ENCODE measurements at places on chromosomes 3 and 15.

GRCh38 chr3:108806316-108806715 lies 16.3 kb upstream of the TRAT1 start:
- no peak for DNase-seq

DNA sequence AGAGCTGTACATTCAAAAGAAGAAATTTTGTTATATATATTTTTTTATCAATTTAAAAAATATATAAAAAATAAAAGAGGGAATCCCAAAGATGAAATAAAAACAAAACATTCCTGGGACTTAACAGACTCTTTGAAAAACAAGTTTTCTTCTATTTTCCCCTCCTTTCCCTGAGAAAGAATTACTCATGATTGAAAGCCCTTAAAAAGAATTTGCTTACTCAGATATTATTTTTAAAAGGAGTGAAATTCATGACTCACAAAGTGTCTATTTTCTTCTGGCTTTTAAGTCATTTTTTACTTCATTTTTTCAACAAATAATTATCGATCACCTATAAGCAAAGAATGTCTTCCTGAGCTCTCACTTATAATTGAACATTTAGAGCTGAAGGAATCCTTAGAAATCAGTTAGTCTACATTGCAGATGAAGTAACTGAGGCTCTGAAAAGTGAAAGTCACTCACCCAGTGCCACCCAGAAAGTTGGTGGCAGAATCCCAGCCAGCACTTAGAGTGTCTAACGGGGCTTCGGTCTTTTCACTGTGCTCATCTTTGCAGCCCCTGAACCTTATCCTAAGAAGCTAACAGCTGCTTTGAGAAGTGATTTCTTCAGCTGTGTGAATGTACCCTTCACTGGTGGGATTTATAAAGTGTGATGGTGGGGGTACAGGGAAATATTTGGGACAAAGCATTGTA lies 42.5 kb upstream of the NUDT16 start:
- no peak for DNase-seq

- no peak for DNase-seq
These were observed 3.3 kb downstream of the RHOV start for GRCh38 chr15:40870716-40871115.

GRCh38 chr15:37124331-37124730 lies 24.0 kb upstream of the MEIS2 start:
- no peak for DNase-seq

GRCh38 chr3:61562721-61563312 lies 1.4 kb downstream of the PTPRG start:
- DNase-seq: peak; percentile 17

GRCh38 chr15:81339321-81339720 lies 15.4 kb upstream of the STARD5 start:
- DNase-seq: no peak

- no peak for DNase-seq
These were observed 93.4 kb downstream of the FNDC3B start for GRCh38 chr3:172132721-172133311.

DNA sequence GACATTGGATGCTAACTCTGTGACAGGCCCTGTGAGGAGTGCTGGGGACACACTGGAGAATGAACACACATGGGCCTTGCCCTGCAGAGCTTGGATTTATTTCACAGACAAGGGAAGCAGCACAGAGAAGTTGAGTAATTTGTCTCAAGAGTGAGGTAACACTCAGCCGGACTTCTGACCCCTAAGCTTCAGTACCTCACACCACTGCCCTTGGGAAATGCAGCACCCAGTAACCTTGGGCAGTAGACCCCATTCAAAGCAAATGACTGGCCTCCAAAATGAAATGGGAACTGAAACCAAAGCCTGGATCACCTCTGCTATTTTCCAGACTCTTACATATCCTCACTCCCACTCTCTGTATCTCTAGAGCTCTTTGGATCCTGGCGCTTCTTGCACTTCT lies 37.3 kb downstream of the RFT1 start:
- DNase-seq: no peak

DNA sequence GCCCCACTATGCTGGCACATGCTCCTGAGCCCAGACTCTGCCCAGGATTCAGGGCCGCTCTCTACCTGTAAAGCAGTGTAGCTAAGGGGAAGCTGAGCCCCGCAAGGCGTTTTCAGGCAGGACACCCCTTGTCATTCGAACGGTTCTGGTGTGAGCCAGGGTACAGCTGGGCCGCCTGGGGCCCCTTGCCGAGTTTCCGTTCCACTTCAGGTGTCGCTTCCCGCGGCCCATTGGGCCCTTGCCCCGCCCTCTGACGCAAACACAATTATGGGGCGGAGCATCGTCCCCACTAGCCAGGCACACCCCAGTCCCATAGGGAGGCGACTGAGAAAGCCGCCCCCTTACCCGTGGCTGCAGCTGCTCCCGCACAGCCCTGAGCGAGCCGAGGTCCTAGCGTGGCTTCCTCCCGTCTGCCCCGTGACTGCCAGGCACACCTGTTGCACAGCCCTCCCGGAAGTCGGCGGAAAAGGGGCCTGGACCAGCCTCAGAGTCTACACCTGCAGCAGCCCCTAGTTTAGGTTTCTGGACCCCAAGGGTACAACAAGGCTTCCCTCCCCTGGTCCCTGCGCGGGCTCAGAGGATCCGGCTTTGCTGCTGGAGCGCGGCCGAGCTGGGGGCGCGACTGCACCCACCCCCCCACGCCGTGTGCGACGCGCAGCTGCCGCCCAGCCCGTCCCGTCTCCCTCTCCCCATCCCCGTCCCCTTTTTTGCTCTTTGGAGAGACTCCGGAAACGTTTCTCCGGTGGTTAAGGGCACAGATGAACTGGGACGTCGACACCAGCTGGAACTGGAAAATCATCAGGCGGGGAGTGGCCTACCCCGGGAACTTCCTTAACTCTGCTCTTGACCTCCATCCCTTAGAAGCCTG lies at the start of gene PLSCR2:
TSS of gene PLSCR2 (minus strand) at position 412 of the 868 bp plus-strand sequence. CDS start 9,657 bp downstream, outside the sequence.
- no peak for DNase-seq

GRCh38 chr15:70266412-70267121 lies 168.8 kb upstream of the TLE3 start:
- DNase-seq: no peak

GRCh38 chr3:100420885-100421284 lies 19.5 kb downstream of the LNP1 start:
- no peak for DNase-seq

- DNase-seq: no peak
These were observed 255.8 kb downstream of the MEIS2 start for GRCh38 chr15:36844534-36844998.

DNA sequence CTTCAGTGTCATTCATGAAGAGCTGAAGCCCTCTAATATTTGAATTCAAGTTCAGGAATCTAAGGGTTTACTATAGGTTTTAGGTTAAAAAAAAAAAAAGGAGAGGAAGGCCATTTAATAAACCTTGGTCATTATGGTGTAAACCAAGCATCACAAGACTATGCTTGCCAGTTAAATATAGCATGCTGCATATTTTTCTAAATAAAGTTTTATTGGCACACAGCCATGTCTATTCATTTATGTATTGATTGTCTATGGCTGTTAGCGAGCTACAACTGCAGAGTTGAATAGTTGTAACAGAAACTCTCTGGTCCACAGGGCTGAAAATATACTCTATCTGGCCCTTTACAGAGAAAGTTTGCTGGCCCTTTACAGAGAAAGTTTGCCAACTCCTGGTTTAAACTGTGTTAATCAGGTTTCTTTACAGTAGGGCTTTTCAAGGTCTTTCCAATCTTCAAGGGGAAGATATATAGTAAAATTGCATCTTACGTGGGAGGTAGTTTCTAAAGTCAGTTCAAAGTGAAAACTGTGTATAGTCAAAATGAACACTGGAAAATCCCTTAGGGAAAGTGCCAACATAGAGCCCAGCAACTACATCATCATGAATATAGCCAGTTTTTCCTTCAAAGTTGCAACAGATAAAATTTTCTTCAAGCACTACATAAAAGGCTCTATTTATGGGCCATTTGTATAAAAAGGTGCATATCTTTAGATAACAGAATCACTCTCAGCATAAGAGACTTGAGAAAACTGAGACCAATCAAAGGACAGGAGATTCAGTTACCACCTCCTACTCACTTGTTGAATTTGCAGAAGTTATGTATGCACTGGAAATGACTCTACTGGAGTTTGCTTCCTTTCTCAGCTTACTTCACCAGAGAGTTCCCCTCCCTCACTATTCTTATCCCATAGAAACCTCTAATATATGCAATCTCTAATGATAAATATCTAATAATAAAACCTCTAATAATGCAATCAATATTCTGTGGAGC lies 49.7 kb upstream of the FRMD4B start:
- no peak for DNase-seq

DNA sequence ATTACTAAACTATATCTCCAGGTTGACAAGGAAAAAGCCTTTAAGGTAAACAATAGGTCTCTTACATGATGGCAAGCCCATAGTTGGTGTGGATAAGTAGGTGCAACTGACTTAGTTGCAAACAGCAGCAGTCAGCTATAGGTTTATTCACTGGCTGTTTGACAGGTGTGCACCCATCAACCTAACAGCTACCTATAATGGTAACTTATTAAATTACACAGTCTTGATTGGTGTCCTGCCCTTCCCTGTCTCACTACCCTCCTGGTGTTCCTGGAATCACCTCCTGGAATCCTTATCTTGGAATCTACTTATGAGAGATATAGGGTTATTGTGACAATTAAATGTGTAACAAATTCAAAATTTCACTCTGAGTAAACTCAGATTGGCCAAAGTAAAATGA lies 467.8 kb upstream of the UBE2E2 start:
- no peak for DNase-seq

- DNase-seq: no peak
These were observed 71.3 kb upstream of the SEC13 start for GRCh38 chr3:10392244-10392643.

DNA sequence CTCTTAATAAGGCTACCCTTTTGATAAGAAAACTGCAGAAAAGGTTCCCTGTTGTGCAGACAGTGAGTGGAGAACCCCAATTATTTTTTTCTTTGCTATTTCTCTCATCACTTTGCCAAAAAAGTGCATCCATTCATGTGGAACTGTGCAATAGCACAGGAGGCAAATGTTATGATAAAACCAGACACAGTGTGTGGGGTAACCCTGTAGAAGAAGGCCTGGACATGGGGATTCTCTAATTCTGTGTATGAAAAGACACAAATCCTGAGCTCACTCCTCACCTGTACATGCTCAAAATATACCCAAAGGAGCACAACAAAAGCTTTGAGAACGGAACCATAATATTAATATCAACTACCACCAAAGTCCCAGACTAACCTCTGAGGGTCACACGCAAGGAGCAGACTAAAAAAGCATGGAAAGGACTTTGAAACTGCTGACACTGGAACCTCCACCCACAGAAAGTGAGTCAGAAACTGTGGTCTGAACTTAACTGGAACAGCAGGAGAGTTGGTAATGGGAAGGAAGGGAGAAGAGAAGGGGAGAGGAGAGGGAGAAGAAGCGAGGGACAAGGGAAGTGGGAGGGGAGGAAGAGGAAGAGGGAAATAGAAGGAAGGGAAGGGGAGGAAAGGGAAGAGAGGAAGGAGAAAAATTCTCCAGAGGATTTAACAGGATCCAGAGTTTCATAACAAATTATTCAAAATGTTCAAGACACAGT lies 299.9 kb downstream of the TBC1D5 start:
- no peak for DNase-seq

- no peak for DNase-seq
These were observed 44.0 kb upstream of the ALCAM start for GRCh38 chr3:105322570-105323273.

GRCh38 chr15:89243046-89243690 lies 611 bp upstream of the FANCI start:
- DNase-seq: no peak

DNA sequence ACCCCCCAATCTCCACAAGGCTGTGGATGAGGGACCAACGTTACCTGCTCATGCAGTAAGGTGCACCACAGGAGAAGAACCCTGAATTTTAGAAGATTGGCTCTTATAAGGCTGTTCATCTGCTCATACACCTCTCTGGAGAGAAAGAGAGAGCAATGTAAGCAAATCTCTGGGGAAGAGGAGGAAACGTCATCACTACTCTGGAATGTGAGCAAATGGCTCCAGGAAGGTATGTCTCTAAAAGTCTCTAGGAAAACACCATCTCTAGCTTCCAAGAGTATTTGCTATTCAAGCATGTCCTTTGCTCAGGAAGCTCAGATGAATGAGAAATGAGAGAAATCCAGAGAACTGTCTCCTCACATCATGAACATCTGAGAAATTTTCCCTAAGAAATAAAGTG lies 235.4 kb downstream of the TBL1XR1 start:
- DNase-seq: no peak

GRCh38 chr3:135213822-135214221 lies 418.8 kb downstream of the EPHB1 start:
- DNase-seq: no peak

DNA sequence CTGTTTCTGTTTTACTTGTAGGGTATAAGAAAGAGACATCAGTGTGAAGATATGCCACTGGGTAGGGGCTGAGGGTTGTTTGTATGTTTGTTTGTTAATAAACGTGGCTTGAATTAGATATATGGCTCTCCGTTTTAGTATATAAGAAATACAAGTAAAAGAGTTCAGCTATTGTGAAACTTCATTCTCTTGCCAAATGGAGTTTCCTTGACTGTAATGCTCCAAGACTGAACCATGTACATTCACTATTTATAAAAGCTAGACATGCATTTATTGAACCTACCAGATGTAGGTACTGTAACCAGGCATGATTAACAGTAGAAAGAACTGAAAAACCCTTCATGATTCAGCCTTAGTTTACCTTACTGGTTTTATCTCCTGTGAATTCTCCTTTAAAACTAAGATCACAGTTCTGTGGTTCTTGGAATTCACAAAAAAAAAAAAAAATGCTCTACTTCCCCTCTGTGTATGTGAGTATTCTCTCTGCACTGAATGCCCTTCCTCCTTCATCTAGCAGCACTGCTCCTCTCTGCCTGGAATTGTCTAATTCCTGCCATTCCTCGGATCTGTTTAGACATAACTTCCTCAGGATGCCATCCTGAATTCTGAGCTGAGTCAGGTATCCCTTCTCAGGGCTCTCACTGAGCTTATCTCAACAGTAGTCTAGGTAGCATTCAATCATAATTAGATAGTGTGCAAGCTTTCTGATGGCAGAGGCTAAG lies 504.4 kb downstream of the FHIT start:
- no peak for DNase-seq

DNA sequence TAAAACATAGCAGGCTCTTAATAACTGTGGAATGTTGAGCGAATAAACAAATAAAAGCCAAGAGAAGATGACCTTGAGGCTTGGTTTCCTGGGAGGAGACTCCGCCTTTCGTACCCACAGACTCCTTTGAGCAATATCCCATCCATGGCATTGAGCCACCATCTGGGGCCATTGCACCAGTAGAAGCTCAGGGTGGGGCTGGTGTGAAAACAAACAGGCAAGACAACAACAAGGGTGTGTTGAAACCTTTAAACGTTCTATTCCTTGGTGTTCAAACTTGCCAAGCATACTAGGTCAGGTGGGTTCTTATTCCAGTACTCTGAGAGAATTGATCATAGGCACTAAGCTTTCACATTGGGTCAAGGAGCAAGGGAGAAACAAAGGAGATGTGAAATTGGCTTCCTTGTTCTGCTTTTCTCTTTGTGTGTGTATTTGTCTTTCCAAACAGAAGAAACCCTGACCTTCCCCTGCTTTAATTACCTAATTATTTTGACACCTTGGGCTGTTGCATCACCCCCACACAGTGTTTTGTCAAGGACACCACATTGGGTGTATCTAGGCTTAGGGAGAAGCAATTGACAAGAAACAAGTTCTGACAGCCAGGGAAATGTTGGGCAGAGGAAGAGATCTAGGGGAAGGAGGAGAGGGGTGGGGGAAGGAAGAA lies 105.1 kb upstream of the BCL6 start:
- no peak for DNase-seq

Data from neural crest cell (in vitro differentiated cells).